ENCODE measurements at places on chromosomes 12 and 14.
A peak's percentile ranks its signal among the peaks of the same experiment; 100 is the strongest.

DNA sequence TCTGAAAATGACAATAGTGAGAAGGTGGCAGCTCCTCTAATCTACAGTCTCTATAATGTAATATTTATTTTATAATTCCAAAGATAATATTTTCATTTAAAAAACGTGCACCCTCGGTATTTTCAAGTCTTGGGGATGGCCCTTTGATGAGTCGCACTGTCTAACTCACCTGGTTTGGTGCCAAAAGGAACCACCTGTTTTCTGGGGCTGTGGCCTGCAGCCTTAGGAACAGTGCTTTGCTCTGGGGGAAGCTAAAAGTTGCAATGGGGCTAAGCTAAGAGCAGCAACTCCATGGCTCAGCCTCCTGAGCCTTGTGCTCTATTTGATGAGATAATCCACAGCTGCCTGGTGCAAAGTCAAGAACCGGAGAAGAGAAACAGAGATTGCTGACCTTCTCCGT is 6.4 kb upstream of the ENDOU start:
- DNase-seq: no peak

- DNase-seq: no peak
Measured at GRCh38 chr12:115351514-115352077, 667.6 kb upstream of the TBX3 start.

DNA sequence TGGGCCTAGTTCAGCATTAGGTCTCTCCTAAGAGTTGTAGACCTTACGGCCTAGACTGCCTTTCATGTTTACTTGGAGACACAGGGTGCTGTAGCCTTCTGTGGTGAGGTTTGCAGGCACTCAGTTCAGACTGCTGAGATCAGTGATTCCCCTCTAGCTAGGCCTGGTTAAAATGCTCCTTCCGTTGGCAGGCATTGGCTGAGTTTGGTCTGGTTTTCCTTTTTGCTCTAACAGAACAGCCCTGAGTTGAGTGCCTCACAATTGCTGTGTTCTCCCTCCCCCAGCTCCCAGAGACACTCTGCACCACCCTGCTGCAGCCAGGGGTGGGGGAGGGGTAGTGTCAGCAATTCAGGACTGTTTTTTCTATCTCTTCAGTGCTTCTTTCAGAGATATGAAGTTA is 178.9 kb upstream of the DYRK2 start:
- DNase-seq: no peak

DNA sequence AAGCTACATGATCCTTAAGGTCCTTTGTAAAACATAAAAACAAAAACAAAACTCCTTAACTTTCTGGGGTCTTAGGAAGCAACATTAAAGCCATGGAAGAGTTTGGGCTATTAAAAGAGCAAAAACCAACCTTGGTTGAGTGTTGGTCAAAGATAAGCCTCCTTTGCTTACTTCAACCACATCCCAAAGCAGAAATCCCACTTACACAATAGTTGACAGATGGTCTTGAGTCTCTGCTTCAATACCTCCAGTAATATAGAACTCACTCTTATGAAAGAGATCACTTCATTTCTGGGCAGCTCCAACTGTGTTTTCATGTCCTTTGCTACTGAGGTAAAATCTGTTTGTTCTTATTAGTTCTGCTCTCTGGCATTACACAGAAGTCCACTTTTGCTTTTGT is 125.8 kb downstream of the SLC38A4 start:
- DNase-seq: no peak

DNA sequence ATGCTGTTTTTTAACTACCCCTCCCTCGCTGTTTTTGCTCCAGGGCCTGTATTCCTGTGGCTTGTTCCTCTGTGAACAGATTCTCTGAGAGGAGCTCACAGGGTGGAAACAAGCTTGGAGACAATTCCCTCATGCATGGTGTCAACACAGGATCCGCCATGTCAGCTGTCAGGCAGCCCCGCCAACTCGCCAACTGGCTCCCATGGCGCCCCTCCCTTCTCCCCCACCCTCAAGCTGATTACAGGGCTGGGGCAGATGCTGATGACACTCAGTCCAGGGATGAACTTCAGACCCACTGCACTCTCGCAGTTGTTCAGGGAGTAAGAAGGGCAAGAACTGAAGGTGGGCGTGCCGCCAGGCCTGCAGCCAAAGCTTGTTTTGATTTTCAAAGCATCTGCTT is 229.9 kb downstream of the NTF3 start:
- DNase-seq: no peak

- DNase-seq: no peak
Measured at GRCh38 chr14:61255968-61256367, 25.2 kb downstream of the TMEM30B start.

DNA sequence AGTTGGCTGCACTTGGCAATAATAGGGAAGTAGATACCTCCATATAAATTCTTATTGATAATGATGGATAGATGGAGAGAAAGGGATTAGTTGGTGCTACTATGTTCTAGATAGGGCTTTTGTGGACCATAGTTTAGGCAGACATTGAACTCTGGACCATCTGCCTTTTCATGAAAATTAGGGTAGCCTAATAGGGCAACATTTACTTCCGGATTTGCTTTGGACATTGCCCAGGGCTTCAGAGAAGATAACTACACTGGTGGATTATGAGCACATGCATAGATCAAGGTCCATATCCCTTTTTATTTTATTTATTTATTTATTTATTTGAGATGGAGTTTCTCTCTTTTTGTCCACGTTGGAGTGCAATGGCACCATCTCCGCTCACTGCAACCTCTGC is 70.5 kb downstream of the FIGNL2 start:
- DNase-seq: no peak

GRCh38 chr14:24928386-24928900 is 121.5 kb downstream of the STXBP6 start:
- no peak for DNase-seq

- no peak for DNase-seq
Measured at GRCh38 chr12:124939079-124939420, 24.6 kb upstream of the UBC start.

GRCh38 chr12:19547271-19547671 is 108.0 kb downstream of the AEBP2 start:
- no peak for DNase-seq

DNA sequence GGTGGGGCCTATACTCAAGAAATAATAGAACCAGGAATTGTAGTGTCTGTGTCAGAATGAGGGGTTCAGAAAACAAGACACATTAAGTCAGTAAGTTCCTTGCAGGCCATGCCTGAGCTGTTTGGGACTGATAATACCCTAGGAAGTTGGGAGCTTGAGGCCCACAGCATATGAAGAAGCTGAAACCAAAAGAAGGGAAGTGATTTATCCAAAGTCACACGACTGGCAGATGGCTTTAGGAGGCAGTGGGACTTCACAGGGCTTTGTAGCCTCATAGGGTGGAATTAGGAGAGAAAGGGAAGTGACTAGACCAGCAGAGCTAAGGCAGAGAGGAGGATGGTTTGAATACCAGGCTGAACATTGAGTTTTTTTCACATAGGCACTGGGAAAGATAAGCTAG is 56.6 kb upstream of the SRSF5 start:
- no peak for DNase-seq

- no peak for DNase-seq
Measured at GRCh38 chr14:84806181-84806580, 723.8 kb upstream of the FLRT2 start.

DNA sequence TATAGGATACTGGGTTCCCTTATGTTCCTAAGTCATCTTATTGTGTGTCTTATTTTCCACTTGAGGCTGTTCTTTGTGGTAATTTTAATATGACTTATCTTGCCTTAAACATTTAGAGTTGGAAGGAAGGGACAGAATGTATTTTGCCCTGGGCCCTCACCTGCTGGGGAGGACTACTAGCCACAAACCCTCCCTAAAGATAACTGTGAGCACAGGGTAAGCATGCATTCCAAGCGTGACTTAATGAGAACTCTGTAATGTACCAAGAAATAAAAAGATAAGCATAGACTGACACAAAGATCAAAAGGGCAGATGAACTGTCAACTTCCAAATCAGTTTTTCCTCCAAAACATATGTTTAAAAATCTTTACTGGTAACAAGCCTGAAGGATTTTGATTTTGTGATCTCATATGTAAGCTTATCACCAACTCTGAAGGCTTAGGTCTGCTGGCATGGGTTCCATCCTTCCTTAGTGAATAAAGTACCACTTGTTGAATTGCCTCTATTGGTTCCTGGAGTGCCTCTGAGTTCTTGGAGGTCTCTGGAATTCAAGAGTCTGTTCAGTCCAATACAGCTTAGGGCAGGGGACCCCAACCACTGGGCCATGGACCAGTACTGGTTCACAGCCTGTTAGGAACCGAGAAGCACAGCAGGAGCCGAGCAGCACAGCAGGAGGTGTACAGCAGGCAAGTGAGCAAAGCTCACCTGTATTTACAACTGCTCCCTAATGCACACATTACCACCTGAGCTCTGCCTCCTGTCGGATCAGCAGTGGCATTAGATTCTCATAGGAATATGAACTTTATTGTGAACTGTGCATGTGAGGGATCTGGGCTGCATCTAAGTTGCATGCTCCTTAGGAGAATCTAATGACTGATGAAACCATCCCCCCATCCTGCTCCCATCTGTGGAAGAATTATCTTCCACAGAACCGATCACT is 29.8 kb upstream of the NFYB start:
- DNase-seq: peak; percentile 66

GRCh38 chr14:56608689-56609088 is 29.1 kb downstream of the TMEM260 start:
- DNase-seq: no peak

GRCh38 chr12:779745-780734 is 27.7 kb downstream of the WNK1 start:
- no peak for DNase-seq

DNA sequence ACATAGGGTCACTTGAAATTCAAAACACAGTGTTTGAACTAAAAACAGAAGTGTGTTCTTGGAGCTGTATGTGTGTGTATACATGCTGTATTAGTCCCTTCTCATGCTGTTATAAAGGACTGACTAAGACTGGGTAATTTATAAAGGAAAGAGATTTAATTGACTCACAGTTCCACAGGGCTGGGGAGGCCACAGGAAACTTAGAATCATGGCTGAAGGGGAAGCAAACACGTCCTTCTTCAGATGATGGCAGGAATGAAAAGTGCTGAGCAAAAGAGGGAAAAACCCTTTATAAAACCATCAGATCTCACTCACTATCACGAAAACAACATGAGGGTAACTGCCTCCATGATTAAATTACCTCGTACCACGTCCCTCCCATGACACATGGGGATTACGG is 224.1 kb downstream of the BCAT1 start:
- DNase-seq: no peak
